Upper lobe of left lung (tissue), 6 donors: ENCODE measurements at places on chromosomes 4 and X. TPM values are rescaled to one million over a fixed set of nuclear protein-coding genes. Genes with fewer than 3 reads are reported as not detected.

Gene TGIF2LX
- total RNA-seq = not detected

Gene GYG2
- 0.91 TPM for total RNA-seq

- no peak for DNase-seq
Measured at GRCh38 chr4:141132709-141133145, 542 bp downstream of the RNF150 start.

- DNase-seq = no peak
Measured at GRCh38 chr4:88091378-88091777, 67.1 kb downstream of the ABCG2 start.

Gene AFP
- total RNA-seq = not detected

DNA sequence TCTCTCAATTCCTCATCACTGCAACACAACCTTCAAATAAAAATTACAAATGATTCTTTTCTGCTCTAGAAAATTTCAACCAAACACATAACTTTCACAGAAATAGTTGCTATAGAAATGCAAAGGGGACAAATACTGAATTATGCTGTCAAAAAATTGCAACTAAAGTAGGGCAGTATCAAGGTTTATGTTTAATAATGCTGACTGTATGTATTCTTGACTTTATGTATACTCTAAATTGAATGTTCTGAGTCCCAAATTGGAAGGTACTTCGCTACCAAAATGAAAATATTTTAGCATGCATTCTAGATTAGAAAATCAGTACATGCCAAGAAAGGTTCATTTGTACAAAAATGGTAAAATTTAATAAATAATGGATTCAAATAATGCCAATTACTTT, 237.3 kb upstream of the TET2 start:
- no peak for DNase-seq

Gene PDCL2
- not detected for total RNA-seq
